ENCODE measurements at places on chromosomes 4 and X. TPM values are rescaled to one million over a fixed set of nuclear protein-coding genes. Genes with fewer than 3 reads are reported as not detected.
A peak's percentile ranks its signal among the peaks of the same experiment; 100 is the strongest.

The POU3F4 gene
- not detected for total RNA-seq

GRCh38 chr4:155237567-155237966 lies 29.1 kb downstream of the NPY2R start:
- H3K4me3 ChIP-seq = no peak overlapping the region
- no peak for DNase-seq
- no peaks in the 10 kb centered on the region for H3K27me3 ChIP-seq

The CITED1 gene
- total RNA-seq = 3.8 TPM

DNA sequence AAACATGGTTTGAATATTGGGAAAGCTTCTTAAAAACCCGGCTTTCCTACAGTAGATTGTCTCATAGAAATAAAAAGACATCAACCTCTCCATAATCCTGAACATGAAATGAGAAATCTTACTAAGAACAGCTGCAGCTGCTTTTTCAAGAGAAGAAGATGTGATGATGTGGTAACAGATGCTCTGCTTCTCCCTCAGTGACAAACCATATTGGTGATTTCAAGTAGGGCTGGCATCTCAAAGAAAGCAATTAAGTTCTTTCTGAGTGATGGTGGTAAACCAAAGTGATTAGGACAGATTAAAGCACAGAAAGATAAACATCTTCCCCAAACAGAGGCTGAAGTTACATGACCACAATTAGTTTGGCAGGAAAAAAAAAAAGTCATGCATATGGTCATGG lies 1477.7 kb downstream of the RAPGEF2 start:
- no peak for DNase-seq
- no peaks in the 10 kb centered on the region for H3K36me3 ChIP-seq
- no peak overlapping the region for H3K4me3 ChIP-seq
- H3K27ac ChIP-seq = no peak overlapping the region
- H3K4me1 ChIP-seq = no peaks in the 10 kb centered on the region

- no peak for DNase-seq
- H3K36me3 ChIP-seq = no peaks in the 10 kb centered on the region
- no peak overlapping the region for H3K4me3 ChIP-seq
- no peaks in the 10 kb centered on the region for H3K4me1 ChIP-seq
- no peak overlapping the region for H3K27ac ChIP-seq
These were observed 465.4 kb upstream of the SMIM31 start for GRCh38 chr4:164288578-164288977.

- no peaks in the 10 kb centered on the region for H3K4me1 ChIP-seq
- no peak overlapping the region for H3K27ac ChIP-seq
- H3K4me3 ChIP-seq = peak overlapping the region; percentile 11
- no peaks in the 10 kb centered on the region for H3K27me3 ChIP-seq
- DNase-seq = no peak
- no peaks in the 10 kb centered on the region for H3K36me3 ChIP-seq
These were observed 884 bp downstream of the HEPH start for GRCh38 chrX:66164931-66165330.

- H3K27me3 ChIP-seq = no peaks in the 10 kb centered on the region
- no peak overlapping the region for H3K4me3 ChIP-seq
- no peaks in the 10 kb centered on the region for H3K36me3 ChIP-seq
- no peak overlapping the region for H3K27ac ChIP-seq
- no peak for DNase-seq
These were observed 407.9 kb downstream of the TECRL start for GRCh38 chr4:64001229-64001898.

DNA sequence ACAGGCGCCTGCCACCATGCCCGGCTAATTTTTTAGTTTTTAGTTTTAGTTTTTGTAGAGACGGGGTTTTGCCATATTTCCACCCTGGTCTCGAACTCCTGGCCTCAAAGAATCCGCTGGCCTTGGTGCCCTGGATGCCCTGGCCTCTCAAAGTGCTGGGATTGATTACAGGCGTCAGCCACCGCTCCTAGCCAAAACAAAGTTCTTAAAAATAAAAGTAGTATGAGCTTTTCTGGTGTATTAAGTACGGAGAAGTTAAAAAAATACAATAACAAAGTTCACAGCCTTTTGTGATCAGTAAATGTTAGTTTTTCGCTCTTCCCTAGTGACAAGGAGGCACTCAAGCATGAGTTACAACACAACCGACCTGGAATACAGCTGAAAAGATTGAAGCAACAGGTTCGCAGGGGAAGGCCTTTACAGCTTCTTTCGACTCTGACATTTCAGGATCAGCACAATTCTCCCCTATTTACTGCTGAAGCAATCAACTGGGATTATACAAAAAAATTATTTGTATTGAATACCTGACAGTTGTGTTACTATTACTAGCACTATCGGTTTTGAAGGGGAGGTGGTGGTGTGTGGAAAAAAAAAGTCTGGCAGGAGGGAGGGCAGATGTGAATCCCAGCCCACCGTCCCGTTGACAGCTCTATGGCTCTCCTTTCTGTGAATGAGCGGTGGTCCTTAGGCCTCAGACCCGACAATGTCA lies 893 bp upstream of the METAP1 start:
- peak overlapping the region; percentile 88 for H3K27ac ChIP-seq
- DNase-seq = no peak
- peaks cover 23% of the 10 kb centered on the region for H3K4me1 ChIP-seq

- no peak overlapping the region for H3K4me3 ChIP-seq
- no peak overlapping the region for H3K27ac ChIP-seq
- no peaks in the 10 kb centered on the region for H3K27me3 ChIP-seq
- H3K4me1 ChIP-seq = no peaks in the 10 kb centered on the region
These were observed 1950.5 kb upstream of the AGA start for GRCh38 chr4:179392787-179393186.

GRCh38 chrX:72713130-72713529 lies 976 bp downstream of the PHKA1 start:
- no peaks in the 10 kb centered on the region for H3K27me3 ChIP-seq
- H3K4me3 ChIP-seq = no peak overlapping the region
- H3K4me1 ChIP-seq = no peaks in the 10 kb centered on the region
- DNase-seq = no peak
- H3K27ac ChIP-seq = no peak overlapping the region

The CXCR3 gene
- 1.7 TPM for total RNA-seq

DNA sequence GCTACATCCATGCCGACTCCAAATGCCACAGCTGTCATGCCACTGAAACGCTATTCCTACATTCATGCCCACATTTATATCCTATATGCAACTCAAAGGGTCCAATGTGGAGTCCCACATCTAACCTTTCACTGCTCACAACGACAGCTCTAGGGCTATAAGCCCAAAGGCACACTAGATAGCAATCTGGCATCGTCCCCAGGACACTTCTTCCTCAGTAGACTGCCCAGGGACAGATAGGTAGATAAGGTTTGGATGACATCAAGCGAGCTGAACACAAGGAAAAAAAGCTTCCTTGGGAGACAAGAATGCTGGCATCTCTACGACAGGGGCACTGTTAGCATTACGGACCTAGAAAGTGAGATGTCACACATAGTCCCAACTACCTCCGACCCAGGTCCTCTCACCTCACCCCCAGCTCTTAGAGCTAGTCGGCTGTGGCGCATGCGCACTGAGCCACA lies 685 bp downstream of the RAB9B start:
- H3K27me3 ChIP-seq = no peaks in the 10 kb centered on the region
- H3K4me1 ChIP-seq = no peaks in the 10 kb centered on the region
- H3K27ac ChIP-seq = no peak overlapping the region
- no peaks in the 10 kb centered on the region for H3K36me3 ChIP-seq
- no peak for DNase-seq

The FREM3 gene
- total RNA-seq = 0.09 TPM

DNA sequence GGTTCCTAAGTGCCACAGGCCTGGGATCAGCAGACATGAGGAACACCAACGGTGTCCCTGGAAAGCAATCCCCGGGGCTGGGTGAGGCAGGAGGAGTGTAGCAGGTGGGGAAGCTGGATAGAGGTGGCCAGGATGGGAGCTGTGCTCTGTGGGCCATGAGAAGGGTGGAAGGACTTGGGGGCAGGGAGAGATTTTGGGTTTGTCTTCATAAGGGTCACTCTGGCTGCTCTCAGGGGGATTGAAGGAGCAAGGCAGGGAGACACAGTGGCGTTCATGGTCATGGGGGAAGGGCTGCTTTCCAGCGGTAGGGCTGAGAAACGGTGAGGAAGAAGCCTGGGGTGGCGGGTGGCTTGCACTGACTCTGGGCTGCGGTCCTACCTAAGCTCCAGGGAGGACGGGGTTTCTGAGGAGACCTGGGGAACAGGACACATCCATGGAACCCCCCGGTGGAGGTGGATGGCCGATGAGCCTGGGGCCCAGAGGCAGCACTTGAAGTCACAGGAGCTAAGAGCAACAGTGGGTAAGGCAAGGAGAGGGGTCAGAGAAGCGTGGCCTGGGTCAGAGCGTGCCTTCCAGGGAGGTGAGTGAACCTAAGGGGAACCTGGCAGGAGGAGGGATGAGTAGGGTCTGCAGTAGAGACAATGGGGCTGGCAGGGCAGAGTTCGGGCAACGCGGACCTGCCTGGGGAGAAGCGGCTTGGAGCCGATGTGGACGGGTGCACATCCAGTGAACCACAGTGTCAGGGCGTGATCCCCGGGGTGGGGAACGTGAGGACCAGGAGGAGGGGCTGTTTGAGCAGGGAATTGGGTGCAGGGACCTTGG lies 12.4 kb upstream of the CTBP1 start:
- H3K4me1 ChIP-seq = no peaks in the 10 kb centered on the region
- no peak overlapping the region for H3K4me3 ChIP-seq
- H3K27ac ChIP-seq = no peak overlapping the region
- no peaks in the 10 kb centered on the region for H3K27me3 ChIP-seq
- DNase-seq = no peak

- no peaks in the 10 kb centered on the region for H3K36me3 ChIP-seq
- DNase-seq = no peak
- H3K27ac ChIP-seq = no peak overlapping the region
These were observed 15.1 kb downstream of the PRSS48 start for GRCh38 chr4:151292038-151292437.

- peaks cover 8% of the 10 kb centered on the region for H3K27me3 ChIP-seq
- peak overlapping the region; percentile 7 for H3K27ac ChIP-seq
- peak overlapping the region; percentile 41 for H3K4me3 ChIP-seq
- no peaks in the 10 kb centered on the region for H3K4me1 ChIP-seq
These were observed 201.9 kb upstream of the AGTR2 start for GRCh38 chrX:115968436-115969252.

GRCh38 chr4:45629717-45630116 lies 494.1 kb downstream of the GABRG1 start:
- H3K4me1 ChIP-seq = no peaks in the 10 kb centered on the region
- H3K4me3 ChIP-seq = no peak overlapping the region
- no peak overlapping the region for H3K27ac ChIP-seq
- H3K36me3 ChIP-seq = no peaks in the 10 kb centered on the region

GRCh38 chr4:90174621-90175023 lies 47.4 kb downstream of the CCSER1 start:
- no peaks in the 10 kb centered on the region for H3K4me1 ChIP-seq
- no peaks in the 10 kb centered on the region for H3K27me3 ChIP-seq
- no peak for DNase-seq

The UNC5C gene
- total RNA-seq = 14.4 TPM

- H3K36me3 ChIP-seq = no peaks in the 10 kb centered on the region
- no peak overlapping the region for H3K27ac ChIP-seq
- no peak for DNase-seq
- no peak overlapping the region for H3K4me3 ChIP-seq
- no peaks in the 10 kb centered on the region for H3K4me1 ChIP-seq
These were observed 1190.2 kb upstream of the AGA start for GRCh38 chr4:178632415-178632814.

DNA sequence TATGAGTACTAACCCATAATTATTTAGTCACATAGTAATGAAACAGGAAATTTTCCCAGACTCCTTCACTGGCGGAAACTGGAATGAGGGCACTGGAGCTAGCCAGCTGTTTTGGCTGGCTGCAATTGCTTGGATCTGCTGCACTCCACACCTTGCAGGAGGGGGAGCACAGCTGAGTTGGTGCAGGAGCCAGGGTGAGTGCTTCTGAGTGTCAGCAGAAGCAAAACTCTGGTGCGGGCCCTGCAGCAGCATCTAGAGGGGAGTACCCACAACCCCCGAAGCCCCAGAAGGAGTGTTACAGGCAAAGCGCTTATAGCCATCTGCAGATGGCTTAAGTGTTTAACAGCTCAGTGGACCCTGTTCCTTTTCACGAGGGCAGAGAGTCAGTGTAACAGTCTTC lies 96.1 kb downstream of the RPA4 start:
- DNase-seq = no peak

GRCh38 chrX:15939737-15940136 lies 85.1 kb upstream of the AP1S2 start:
- DNase-seq = no peak
- no peaks in the 10 kb centered on the region for H3K4me1 ChIP-seq
- H3K27me3 ChIP-seq = peaks cover 4% of the 10 kb centered on the region
- no peak overlapping the region for H3K4me3 ChIP-seq
- no peaks in the 10 kb centered on the region for H3K36me3 ChIP-seq
- H3K27ac ChIP-seq = no peak overlapping the region

The NMU gene
- total RNA-seq = 0.81 TPM

The GAB3 gene
- total RNA-seq = 15.0 TPM

- no peaks in the 10 kb centered on the region for H3K27me3 ChIP-seq
- H3K27ac ChIP-seq = no peak overlapping the region
- H3K4me1 ChIP-seq = peaks cover 16% of the 10 kb centered on the region
- no peaks in the 10 kb centered on the region for H3K36me3 ChIP-seq
- no peak overlapping the region for H3K4me3 ChIP-seq
These were observed 97.6 kb downstream of the SH3KBP1 start for GRCh38 chrX:19789782-19790181.

The ASB9 gene
- total RNA-seq = 2.7 TPM

The UBQLN2 gene
- 35.2 TPM for total RNA-seq

The SYP gene
- 2.1 TPM for total RNA-seq

GRCh38 chrX:154967603-154968002 lies 54.9 kb downstream of the F8 start:
- no peak overlapping the region for H3K27ac ChIP-seq
- no peaks in the 10 kb centered on the region for H3K4me1 ChIP-seq
- no peak overlapping the region for H3K4me3 ChIP-seq
- H3K27me3 ChIP-seq = no peaks in the 10 kb centered on the region

DNA sequence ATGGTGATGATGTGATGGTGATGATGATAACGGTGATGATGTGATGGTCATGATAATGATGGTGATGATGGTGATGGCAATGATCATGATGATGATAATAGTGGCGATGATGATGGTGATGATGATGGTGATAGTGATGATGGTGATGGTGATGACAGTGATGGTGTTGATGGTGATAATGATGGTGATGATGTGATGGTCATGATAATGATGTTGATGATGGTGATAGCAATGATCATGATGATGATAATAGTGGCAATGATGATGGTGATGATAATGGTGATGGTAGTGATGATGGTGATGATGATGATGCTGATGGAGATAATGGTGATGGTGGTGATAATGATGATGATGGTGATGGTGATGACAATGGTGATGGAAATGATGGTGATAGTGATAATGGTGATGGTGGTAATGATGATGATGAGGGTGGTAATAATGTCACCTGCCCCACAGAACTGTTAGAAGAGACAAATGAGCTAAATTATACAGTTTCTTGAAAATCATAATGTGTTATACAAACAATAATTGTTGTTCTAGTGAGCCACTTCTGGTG lies 289.9 kb downstream of the ASMT start:
- no peak overlapping the region for H3K27ac ChIP-seq
- no peaks in the 10 kb centered on the region for H3K36me3 ChIP-seq
- no peaks in the 10 kb centered on the region for H3K27me3 ChIP-seq
- DNase-seq = no peak

The FGF13 gene
- 3.2 TPM for total RNA-seq
